C1 segment of cervical spinal cord (tissue), 14 donors: ENCODE measurements at places on chromosomes 4 and X.

GRCh38 chrX:66914080-66914479, 275.2 kb upstream of the EDA2R start:
- DNase-seq = no peak

- DNase-seq = no peak
Measured at GRCh38 chr4:71415491-71415890, 76.7 kb downstream of the SLC4A4 start.

DNA sequence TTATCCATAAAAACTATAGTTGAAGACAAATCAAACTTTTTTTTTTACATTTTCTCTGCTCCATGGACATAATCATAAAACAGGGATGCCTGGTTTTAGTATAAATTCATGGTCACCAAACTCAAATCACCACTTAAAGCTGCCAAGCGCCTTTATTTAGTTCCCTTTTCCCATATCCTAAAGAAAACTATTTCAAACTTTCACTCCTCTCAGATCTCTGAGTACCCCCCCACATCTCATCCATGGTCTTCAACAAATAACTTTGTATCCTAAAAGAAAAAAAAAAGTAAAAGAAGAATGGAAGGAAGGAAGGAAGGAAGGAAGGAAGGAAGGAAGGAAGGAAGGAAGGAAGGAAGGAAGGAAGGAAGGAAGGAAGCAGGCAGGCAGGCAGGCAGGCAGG, 1438.7 kb downstream of the C4orf33 start:
- no peak for DNase-seq

DNA sequence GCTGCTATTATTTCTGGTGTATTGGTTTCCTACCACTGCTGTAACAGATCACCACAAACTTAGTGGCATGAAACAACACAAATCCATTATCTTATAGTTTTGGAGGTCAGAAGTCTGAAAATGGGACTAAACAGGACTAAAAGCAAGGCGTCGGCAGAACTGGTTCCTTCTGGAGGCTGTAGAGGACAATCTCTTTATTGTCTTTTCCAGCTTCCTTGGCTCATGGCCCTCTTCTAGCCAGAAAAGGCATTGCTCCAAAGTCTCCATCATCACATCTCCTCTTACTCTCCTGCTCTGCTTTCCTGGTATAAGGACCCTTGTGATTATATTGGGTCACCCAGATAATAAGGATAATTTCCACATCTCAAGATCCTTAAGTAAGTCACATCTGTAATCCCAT, 121.9 kb downstream of the CLCN4 start:
- no peak for DNase-seq

GRCh38 chr4:52106191-52106590, 55.1 kb downstream of the SPATA18 start:
- DNase-seq = no peak

DNA sequence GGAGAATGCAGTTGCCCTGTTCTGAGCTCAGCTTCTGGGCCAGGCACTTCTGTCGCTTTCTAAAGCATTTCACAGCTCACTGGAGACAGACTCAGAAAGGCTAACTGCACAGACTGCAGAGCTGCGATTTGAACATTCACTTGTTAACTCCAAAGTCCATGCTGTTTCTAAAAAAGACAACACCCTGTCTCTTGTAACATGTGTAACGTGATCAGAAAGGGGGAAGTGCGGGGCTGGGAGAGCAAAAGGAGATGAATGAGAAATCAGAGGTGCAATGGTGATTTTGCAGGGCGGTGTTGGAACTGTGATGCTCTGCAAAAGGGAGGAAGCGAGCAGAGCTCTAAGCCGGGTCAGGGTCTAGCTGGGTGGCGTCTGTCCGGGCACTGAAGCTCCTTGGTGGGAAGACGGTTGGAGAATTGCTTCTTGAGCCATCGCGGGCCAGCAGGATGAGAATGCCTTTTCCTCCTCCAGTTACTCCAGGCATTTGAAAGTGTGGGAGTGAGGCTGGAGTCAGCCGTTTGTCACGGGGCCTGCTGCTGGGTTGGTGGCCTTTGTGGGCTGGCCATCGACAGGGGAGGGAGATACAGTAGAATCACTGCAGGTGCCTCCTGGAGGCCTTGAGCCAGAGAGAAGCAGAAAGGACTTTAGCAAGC, 20.3 kb downstream of the TBC1D14 start:
- no peak for DNase-seq

GRCh38 chrX:153726286-153727122, 1.8 kb downstream of the ABCD1 start:
- no peak for DNase-seq

GRCh38 chr4:26088433-26088928, 174.5 kb downstream of the SMIM20 start:
- DNase-seq = no peak

GRCh38 chr4:182276210-182277109, 33.3 kb downstream of the TENM3 start:
- DNase-seq = no peak

- DNase-seq = no peak
Measured at GRCh38 chr4:124854968-124855367, 142.4 kb upstream of the ANKRD50 start.

- no peak for DNase-seq
Measured at GRCh38 chr4:15104825-15105224, 102.5 kb downstream of the CPEB2 start.

DNA sequence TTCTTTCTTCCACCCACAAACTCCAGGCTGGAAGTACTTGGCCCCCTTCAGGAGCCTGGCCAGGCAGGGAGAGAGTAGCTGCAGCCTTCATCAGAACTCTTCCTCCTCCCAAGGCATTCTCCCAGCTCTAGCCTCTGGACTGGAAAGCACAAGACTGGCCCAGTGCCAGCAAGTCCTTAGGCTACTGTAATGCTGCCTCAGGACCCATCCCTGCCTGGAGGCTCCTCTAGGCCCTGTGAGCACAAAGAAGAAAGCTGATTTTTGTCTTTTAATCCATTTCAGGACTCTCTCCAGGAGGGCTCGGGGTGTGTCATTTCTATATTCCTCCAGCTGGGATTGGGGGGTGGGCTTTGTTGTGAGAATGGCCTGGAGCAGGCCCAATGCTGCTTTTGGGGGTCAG, 10.8 kb downstream of the AWAT2 start:
- no peak for DNase-seq

DNA sequence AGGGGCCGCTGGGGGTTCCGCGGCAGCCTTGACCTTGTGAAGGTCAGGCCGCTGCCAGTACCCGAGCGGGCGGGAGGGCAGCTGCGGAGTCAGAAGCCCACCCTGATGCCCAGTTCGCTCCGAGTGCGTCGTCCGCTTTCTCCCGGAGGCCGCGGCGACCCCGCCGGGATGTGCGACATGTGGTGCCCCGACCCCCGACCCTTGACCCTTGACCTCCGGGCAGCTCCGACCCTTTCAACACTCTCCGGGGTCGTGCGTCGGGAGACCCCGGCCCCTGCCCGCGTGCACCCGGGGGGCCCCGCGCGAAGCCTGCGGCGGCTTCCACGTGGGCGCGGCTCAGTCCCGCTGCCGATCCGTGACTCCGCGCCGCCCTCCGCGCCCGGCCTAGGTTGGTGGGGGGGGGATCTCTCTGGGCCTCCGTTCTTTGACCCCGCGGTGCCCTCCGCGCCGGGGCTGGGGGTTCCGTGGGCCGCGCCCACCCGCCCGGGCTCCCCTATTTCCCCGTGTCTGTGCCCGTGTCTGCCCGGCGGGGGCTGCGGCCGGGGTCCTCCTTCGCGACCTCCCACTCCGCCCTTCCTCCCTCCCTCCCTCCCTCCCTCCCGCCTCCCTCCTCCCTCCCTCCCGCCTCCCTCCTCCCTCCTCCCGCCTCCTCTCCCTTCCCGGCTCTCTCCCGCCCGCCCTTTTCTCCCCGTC, 609 bp upstream of the SLC25A6 start:
- DNase-seq = no peak

DNA sequence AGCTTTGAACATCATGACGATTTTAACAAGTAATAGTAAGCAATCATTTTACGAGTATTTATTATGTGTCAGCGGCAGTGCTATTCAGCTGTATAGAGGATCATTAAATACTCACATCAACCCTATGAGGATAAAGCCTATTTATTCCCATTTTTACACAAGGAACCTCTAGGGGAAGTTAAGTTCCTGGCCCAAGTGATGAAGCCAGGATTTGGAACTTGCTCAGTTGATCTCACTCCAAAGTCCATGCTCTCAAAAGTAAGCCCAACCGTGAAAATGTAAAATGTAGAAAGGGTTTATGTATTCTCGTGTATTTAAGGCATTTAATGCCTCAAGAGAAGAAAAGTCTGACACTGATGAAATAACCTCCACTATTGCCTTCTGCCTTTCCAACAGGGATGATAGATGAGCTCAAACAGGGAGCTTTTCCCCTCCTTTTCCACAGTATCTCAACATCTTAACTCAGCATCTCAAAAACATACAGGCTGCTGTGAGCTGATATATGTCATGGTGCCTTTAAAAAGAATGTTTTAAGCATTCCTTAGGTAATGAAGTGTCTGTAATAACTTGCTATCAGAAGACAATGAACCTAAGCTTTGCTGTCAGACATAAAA, 35.0 kb upstream of the PLA2G12A start:
- DNase-seq = no peak

GRCh38 chrX:31237189-31237588, 165.3 kb upstream of the FTHL17 start:
- no peak for DNase-seq

DNA sequence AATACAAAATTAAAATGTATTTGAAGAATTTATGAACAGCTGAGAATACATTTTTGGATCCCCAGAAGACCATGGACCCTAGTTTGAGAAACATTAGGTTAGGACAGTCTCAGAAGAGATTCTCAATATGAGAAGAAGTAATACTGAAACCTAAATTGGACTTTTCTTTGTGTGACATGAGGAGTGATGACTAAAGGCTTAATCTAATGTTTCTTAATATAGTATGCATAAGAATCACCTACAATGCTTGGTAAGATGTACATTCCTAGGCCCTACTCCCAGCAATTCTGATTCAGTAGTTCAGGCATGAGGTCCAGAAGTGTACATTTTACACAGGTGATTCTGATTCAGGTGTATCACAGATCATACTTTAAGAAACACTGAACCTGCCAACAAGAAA, 31.6 kb upstream of the HUWE1 start:
- DNase-seq = no peak

GRCh38 chr4:2331043-2331420, 69.1 kb upstream of the MXD4 start:
- no peak for DNase-seq

GRCh38 chr4:33067221-33067620, 2347.1 kb downstream of the PCDH7 start:
- no peak for DNase-seq

GRCh38 chr4:102524691-102525090, 23.5 kb downstream of the NFKB1 start:
- DNase-seq = no peak

- DNase-seq = no peak
Measured at GRCh38 chrX:52420824-52421443, 52.1 kb downstream of the XAGE2 start.

DNA sequence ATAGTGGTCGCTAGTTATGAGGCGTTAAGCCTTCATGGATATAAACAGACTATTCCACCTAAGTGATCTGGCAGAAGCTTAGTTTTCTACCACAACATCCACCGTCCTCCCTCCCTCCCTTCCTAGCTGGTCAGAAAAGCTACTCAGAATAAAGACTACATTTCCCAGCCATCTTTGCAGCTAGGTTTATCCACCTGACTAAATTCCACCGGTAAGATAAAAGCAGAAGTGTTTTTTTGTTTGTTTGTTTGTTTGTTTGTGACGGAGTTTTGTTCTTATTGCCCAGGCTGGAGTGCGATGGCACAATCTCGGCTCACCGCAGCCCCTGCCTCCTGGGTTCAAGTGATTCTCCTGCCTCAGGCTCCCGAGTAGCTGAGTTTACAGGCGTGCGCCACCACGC, 44.3 kb downstream of the HELT start:
- DNase-seq = no peak

- DNase-seq = no peak
Measured at GRCh38 chrX:10636337-10636736, 16.0 kb upstream of the MID1 start.

- no peak for DNase-seq
Measured at GRCh38 chr4:1212546-1213335, 36.2 kb downstream of the CTBP1 start.

GRCh38 chr4:177271915-177272766, 37.5 kb upstream of the NEIL3 start:
- no peak for DNase-seq

DNA sequence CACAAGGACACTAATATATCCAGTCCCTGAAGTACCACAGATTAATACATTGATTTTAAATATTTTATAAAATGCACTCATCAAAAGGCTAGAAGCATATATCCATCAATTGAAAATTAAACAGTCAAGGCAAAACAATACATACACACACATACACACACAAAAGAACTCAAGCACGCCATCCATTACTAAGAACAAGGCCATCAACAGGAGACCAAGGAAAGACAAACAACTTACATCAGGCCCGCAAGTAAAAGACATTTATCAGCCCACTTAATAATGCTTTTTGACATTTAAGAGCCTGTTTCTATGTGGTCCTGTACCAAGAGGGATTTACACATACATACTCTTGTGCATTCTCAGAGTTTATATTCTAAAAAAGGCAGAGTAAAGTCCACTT, 50.0 kb upstream of the ZNF827 start:
- DNase-seq = no peak

DNA sequence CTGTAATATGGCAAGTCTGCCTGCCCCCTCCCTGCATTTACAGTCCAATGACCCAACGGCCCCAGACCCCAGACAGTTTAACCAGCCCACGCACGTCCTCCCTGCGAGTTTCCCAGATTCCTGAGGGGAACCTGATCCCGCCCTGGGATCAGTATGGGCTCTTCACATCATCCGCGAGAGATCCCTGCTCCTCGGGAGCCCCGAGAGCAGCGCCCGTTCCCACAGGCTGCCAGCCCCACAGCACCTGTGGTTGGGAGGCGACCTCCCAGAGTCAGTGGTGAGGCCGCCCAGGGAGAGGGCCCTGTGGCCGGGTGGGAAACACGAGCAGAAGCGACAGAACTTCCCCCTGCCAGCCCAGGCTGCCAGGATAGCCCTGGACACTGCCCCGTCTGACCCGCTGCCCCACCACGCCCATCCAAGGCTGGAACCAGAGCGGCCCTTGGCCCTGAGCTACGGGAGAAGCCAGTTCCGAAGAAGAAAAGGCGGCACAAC, 32.8 kb downstream of the TSC22D3 start:
- DNase-seq = no peak

DNA sequence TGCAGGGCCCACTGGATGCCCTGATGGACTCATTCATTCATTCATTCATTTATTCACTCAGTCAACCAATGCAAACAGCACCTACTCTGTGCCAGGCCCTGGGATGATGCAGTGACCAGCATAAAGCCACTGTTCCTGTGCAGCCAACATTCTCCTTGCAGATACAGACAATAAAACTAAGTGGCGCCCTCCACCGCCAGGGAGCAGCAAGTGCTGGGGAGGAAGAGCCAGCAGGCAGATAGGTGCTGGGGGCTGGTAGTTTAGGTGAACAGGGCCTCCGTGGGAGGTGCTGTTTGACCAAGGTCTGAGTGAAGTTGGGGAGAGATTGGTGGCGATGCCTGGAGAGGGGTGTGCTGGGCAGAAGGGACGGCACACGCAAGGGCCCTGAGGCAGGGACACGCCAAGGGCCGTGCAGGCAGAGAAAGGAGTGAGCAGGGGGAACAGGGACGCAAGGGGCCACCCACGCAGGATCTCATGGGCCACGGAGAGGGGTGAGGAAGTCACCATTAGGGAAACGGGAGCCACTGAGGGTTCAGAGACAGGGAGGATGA, 65.5 kb downstream of the WFS1 start:
- no peak for DNase-seq

- DNase-seq = no peak
Measured at GRCh38 chr4:52884994-52885393, 22.9 kb downstream of the RASL11B start.

- DNase-seq = no peak
Measured at GRCh38 chrX:24870143-24870542, 145.6 kb downstream of the ARX start.
